ENCODE measurements at places on chromosomes 4 and X. TPM values are rescaled to one million over a fixed set of nuclear protein-coding genes. Genes with fewer than 3 reads are reported as not detected.

- peak; percentile 83 for DNase-seq
- peaks cover 87% of the 10 kb centered on the region for H3K4me1 ChIP-seq
- H3K4me3 ChIP-seq = no peak overlapping the region
- H3K27ac ChIP-seq = peak overlapping the region; percentile 95
These were observed 85.5 kb downstream of the NFKB1 start for GRCh38 chr4:102586644-102587021.

Gene LRBA
- 48.1 TPM for total RNA-seq

DNA sequence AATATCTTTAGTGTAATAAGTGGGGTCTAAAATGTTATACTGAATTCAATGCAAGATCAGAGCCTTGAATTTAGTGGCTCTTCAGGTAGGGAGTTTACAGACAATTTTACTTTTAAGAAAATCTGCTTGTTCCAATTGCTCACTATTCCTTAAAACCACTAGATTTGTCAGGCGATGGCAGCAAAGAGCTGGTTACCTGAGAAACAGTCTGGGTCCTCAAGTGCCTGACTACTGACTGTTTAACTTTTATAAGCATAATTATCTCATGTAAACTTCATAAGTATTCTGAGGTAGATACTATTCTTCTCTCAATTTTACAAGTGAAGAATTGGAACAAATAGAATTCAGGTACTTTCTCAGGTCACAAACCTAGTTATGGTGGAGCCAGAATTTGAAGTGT lies 84.3 kb downstream of the RRAGB start:
- H3K36me3 ChIP-seq = no peaks in the 10 kb centered on the region
- H3K4me3 ChIP-seq = no peak overlapping the region
- no peaks in the 10 kb centered on the region for H3K27me3 ChIP-seq
- no peak for DNase-seq
- no peaks in the 10 kb centered on the region for H3K4me1 ChIP-seq

- no peaks in the 10 kb centered on the region for H3K27me3 ChIP-seq
- peaks cover 19% of the 10 kb centered on the region for H3K4me1 ChIP-seq
- H3K27ac ChIP-seq = peak within 1 kb of the TSS; percentile 88
- peak within 1 kb of the TSS; percentile 64 for H3K4me3 ChIP-seq
- no peak for DNase-seq
- peaks cover 28% of the 10 kb centered on the region for H3K36me3 ChIP-seq
These were observed at the start of gene TLR1 for GRCh38 chr4:38804654-38805295. Gene TLR1, minus strand, starts transcription at chr4:38804791. Its CDS starts 5,960 bp downstream, at chr4:38798831.

Gene MAB21L2
- total RNA-seq = not detected

DNA sequence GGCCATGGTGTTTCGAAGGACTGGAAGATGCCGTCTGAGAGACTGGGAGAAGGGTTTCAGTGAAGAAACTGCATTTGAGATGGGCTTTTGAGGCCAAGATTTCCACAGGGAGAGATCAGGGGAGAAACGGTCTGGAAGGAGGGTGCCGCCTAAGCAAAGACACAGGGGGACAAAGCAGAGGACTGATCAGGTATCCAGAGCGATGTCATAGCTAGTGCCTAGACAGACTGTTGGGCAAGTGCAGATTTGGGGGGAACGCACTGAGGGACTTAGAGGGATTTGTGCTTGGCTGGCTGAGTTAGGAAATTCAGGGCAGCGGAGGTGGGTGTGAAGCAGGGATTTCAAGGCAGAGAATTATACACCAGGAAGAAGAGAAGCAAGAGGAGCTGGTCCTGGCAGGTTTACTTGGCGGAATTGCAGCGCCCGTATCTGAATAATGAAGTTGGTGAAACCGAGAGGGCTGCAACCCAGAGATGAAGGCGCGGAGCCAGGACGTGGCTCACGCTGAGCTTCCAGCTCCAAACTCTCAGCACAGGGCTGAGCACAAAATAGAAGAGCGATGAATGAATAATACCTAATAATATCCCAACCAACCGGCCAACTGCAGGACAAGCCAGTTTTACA lies 106.9 kb downstream of the MAML3 start:
- no peak for DNase-seq
- H3K4me3 ChIP-seq = no peak overlapping the region
- no peaks in the 10 kb centered on the region for H3K36me3 ChIP-seq
- no peak overlapping the region for H3K27ac ChIP-seq
- H3K27me3 ChIP-seq = peaks cover 7% of the 10 kb centered on the region

GRCh38 chr4:185141777-185142176 lies 1.3 kb upstream of the SLC25A4 start:
- H3K27me3 ChIP-seq = peaks cover 3% of the 10 kb centered on the region
- no peak overlapping the region for H3K4me3 ChIP-seq
- DNase-seq = no peak
- H3K4me1 ChIP-seq = peaks cover 13% of the 10 kb centered on the region
- no peak overlapping the region for H3K27ac ChIP-seq
- H3K36me3 ChIP-seq = no peaks in the 10 kb centered on the region

DNA sequence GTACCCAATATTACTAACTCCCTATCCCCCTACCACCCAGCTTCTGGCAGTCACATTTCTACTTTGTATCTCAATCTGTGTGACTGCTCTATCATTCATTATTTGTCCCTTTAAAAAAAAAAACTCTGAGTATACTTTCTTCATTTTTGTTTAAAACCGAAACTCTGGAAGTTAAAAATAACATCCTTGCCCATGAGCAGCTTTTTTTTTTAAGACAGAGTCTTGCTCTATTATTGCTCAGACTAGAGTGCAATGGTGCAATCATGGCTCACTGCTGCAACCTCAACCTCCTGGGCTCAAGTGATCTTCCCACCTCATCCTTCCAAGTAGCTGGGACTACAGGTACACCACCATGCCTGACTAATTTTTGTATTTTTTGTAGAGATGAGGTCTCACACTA lies 15.8 kb downstream of the UBE2K start:
- no peak overlapping the region for H3K4me3 ChIP-seq
- no peaks in the 10 kb centered on the region for H3K27me3 ChIP-seq
- DNase-seq = no peak
- H3K4me1 ChIP-seq = peaks cover 55% of the 10 kb centered on the region
- peaks cover 32% of the 10 kb centered on the region for H3K36me3 ChIP-seq
- H3K27ac ChIP-seq = peak overlapping the region; percentile 1

Gene ZBED1
- 26.3 TPM for total RNA-seq

- H3K27ac ChIP-seq = no peak overlapping the region
- no peaks in the 10 kb centered on the region for H3K36me3 ChIP-seq
- H3K27me3 ChIP-seq = peaks cover 15% of the 10 kb centered on the region
- no peak overlapping the region for H3K4me3 ChIP-seq
These were observed 155.8 kb downstream of the NWD2 start for GRCh38 chr4:37400241-37400881.

Gene AMBN
- total RNA-seq = not detected

Gene EIF4E
- 118 TPM for total RNA-seq

Gene RTL3
- not detected for total RNA-seq

DNA sequence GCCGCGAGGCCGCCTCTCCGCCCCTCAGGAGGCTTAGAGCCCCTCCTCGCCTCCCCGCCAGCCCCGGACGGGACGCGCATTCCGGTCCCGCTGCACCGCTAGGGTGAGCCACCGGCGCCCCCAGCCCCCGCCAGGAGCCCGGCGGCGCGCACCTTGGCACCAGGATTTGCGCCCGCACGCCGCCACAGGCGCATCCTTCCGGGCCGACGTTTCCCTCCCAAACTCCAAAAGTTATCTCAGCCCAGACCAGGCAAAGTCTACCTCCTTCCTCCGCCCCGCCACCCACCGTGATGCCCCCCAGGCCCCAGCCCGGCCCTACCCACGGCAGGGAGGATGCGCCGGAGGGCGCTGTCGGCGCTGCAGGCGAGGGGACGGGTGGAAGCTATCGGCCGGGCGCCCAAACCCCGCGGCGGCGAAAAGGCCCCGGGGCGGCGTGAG lies 538 bp downstream of the SCML2 start:
- H3K4me3 ChIP-seq = peak overlapping the region; percentile 73
- H3K4me1 ChIP-seq = peaks cover 4% of the 10 kb centered on the region
- no peaks in the 10 kb centered on the region for H3K36me3 ChIP-seq
- DNase-seq = peak; percentile 20
- peak overlapping the region; percentile 46 for H3K27ac ChIP-seq
- H3K27me3 ChIP-seq = peaks cover 7% of the 10 kb centered on the region

Gene IQCM
- total RNA-seq = not detected

- H3K27ac ChIP-seq = no peak overlapping the region
- H3K4me1 ChIP-seq = no peaks in the 10 kb centered on the region
- no peak overlapping the region for H3K4me3 ChIP-seq
- H3K36me3 ChIP-seq = no peaks in the 10 kb centered on the region
These were observed 1081.1 kb downstream of the ARAP2 start for GRCh38 chr4:35163168-35163567.

Gene PABPC1L2B
- total RNA-seq = not detected

DNA sequence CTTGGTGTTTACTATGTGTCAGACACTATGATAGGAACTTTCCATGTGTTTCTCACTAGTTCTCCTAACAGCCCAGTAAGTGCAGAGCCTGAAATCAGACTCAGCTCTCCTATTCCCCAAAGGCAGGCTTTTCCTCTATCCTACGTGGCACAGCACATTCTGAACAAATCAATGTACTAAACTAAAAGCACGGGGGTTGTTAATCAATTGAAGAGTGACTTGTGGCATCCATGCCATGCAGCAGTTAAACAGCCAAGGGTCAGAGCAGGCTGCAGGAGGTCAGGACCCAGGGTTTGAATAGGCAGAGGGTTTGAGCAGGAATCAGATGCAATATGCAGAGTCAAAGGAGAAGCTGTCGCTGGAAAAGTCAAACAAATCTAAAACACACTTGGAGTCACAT lies 289.7 kb upstream of the LDB2 start:
- peaks cover 1% of the 10 kb centered on the region for H3K27me3 ChIP-seq
- no peaks in the 10 kb centered on the region for H3K36me3 ChIP-seq
- DNase-seq = no peak
- no peak overlapping the region for H3K27ac ChIP-seq

Gene NEXMIF
- 0.49 TPM for total RNA-seq

Gene POU3F4
- total RNA-seq = not detected
